NCI-H460 (cell line): ENCODE measurements at places on chromosomes 7 and 10.

DNA sequence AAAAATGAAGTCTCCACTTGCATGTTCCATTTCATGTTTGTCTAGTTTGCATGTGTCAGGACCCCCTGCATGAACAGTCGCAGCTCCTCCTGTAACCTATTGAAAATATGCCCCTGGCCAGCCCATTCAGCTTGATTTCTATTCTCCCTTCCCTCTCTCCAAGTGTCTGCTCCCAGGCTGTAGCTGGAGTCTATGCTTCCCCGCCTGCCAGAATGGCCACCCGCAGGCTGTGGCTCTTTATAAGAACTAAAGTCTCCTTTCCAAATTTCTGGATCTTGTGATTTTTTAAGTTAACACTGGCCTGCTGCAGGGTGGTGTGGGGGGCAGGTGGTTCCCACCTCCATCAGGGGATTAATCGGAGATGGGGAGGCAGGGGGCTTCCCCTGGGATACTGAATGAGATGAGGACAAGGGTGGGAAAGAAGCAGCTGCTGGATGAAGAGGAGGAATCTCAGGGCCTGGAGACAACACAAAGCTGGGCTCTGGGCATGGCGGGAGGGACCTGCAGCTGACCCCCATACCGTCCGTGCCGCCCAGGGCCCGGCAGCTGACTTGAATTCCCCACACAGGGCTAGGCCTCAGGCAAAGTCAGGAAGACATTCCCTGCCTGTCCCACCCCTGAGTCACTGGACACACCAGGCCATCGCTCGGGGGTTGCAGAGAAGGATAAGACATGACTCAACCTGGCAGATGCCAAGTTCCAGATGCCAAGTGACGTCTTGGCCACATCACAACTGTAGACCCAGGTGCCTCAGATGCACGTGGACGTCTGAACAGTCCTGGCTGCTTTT is 399.5 kb upstream of the FOXK1 start:
- DNase-seq = peak; percentile 3

GRCh38 chr10:49242604-49243003 is 54.4 kb upstream of the TMEM273 start:
- DNase-seq = no peak

- DNase-seq = no peak
Measured at GRCh38 chr7:30511973-30512662, 7.5 kb upstream of the GGCT start.

DNA sequence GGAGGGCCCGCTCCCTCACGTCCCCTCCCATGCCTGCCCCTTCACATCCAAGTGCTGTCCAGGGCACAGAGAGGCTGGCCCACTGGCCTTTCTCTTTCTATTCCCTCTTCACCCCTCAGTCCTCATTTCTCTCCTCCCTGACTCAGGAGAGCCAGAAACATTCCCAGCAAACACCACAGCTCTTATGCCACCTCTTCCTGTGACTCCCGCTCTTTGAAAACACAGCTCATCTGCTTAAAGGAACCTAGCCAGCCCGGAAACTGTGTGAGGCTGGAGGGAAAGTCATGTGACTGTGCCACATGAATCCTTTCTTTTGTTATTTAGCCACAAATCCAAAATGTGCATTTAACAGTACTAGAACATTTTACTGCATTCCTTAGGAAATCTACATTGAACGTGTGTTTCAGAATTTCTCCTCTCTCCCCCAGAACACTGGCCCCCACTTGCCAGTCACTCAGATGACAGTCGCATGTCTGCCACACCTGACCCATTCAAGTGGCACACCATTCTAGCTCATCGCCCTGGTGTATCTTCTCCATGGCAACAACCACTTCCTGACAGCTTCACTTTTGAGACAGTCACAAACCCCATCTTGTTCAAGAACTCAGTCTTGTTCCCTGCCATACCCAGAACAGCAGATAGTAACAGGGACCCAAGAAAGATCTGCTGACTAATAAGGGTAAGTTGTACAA is 42.8 kb downstream of the GRB10 start:
- no peak for DNase-seq

DNA sequence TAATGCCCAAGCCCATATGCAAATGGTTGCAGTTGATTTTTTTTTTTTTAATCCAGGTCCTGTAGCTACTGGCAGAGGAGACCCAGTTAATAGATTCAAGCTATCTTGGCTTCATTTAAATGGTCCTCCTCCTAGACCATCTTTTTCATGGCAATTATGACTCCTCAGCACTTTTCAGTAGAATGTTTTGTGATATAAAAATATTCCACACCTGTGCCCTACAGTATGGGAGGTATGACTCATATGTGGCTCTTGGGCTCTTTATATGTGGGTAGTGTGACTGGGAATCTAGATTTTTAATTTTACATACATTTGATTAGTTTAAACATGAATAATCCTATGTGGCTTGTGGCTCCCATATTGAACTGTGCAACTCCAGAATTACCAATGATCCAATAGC is 80.1 kb downstream of the ITGB1 start:
- no peak for DNase-seq

GRCh38 chr7:70237256-70237655 is 639.0 kb downstream of the AUTS2 start:
- DNase-seq = no peak

DNA sequence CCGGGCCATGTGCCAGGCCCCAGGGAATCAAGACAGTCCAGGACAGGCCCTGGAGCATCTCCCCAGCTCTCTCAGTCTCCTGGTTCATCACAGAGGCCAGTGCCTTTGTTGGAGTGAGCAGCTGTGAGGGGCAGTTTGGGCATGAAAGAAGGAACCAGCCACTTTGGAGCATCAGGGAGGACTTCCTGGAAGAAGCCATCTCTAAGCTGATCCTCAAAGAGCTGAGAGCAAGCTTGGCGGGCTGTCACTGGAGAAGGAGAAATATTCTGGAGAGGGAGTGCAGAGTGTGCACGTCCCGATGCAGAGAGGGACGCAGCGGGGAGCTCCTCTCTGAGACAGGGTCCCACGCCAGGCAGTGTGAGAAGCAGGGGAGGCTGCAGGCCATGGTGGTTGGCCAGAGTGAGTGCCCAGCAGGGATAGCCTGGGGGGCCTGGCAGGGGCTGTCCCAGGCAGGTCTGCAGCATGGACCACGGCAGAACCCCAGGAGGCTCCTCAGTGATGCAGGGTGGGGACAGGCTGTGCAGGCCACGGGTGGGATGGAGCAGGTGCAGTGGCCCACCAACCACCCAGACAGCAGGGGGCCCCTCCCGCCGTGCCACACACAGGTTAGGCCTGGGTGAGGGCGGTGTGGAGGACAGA is 34.7 kb downstream of the PWWP2B start:
- DNase-seq = no peak

DNA sequence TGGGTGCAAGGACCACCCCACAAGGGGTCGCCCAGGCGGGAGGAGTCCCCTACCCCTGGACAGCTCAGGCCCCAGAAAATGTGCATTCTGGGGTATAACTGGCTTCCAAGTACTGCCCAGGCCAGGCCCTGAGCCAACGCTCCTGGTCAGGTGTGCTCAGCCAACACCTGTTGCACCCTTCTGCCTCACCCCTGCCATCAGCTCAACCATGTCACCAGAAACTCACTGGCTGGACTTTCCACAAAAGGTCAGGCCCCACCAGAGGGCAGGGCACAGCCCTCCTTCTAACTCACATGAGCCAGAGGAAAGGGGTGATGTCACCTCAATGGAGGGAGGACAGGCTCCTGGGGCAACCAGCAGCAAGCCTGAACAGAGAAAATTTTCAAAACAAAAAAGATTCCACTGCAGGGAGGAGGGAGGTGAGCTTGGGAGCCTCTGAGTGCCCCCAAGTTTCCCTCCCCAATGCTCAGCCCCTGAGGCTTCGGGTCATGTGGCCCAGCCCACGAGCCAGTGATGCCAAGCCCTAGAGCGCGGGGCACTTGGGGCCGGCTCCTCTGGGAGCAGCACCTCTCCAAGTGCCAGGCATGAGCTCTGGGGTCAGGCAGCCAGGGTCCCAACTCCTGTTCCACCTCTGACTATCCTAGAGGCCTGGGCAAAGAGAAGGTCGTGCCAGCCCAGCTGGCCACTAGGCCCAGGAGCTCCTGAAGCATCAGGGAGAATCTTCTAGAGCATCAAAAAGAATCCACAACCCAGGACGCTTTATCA is 2.2 kb downstream of the OGDHL start:
- DNase-seq = no peak

DNA sequence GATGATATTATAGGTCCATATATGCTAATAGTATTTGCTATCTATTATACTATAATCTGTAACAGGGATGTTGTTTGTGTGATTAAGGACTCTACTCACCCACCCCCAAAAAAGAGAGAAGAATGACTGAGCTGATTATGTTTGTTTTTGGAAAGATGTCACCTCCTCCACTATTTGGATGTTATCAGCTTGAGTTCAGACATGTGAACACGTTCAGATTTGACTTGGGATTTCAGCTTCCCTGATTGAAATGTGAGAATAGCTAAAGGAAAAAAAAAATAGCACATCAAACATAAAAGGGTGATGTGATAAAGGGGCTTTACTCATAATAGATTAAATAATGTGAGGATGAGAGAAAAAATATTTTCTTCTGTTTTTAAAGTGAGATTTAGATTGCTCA is 81.2 kb downstream of the VTI1A start:
- DNase-seq = no peak

- no peak for DNase-seq
Measured at GRCh38 chr10:30793093-30793492, 163.5 kb upstream of the LYZL2 start.

DNA sequence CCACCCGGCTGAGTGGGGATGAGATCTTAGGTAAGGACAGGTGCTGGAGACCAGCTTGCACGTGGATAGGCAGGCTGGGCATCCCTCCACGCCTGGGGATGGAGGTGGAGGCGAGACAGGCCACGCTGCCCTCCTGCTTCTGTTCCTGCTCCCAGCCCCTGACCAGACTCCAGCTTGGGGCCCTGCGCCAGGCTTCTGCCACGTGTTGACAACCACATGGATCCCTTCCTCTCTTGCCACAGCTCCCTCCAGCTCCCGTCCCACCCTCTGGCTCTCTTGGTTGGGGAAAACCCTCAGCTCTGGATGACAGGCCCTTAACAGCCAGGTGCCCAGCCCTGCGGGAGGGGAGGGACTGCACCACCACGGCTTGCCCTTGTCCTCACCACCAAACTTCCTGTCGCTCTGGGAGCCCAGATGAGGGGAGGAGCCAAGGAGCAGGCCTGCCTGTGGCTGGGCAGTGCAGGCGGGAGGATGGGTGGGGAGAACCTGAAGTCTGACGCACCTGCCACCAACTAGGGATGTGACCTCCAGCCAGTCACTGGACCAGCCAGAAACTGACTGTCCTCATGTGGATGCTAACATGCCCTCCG is 36.0 kb downstream of the KCNH2 start:
- no peak for DNase-seq

DNA sequence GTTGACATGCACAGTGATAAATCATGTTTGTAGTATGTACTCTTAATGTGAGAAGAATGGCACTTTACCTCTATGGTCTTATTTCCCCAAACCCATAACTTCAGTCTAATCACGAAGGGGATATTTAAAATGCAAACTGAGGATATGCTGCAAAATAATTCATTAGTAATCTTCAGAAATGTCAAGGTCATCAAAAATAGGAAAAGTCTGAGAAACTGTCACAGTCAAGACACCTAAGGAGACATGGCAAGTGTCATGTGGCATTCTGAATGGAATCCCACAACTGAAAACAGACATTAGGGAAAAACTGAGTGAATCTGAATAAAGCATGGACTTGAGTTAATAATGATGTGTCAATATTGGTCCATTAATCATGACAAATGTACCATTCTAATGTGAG is 605.5 kb upstream of the ANKRD30A start:
- DNase-seq = no peak

DNA sequence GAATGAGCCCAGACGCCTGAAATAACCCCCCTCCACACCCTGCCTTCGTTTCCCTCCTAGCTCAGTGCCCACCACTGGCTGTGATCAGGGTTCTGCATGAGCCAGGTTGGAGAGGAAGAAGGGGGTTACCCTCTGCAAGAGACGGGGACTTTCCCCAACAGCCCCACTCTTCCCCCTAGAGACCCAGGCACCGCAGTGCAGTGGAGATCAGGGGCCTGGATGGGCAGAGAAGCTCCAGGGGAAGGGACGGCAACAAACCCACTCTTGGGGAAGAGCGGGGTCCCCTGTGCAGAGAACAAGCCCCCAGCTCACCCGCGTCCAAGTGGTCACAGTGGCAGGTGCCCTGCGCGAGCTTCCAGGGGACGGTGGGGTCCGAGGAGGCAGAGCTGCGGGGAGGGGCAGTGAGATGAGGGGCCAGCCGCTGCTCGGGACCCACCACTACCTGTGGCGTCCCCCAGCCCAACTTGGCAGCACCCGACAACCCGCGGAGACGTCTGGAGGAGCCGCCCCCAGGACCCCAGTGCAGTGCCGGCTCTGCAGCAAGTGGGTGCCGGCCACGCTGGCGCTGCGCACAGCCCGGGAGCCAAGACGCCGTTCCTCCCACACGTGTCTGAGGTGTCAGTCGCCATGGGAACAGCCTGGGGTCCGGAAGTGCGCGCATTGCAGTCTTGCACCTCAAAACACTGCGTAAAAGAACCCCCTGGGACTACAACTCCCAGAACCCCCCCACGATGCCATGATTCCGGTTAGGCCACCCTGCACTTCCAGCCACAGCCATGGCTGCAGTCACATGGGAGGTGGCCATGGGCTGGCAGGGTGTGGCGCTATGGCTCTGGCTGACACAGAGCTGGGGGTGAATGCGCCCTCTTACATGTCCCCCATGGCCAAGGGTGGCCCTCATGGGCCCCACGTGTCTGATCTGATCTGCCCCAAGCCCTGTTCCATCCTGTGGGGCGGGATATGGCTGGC is 45.8 kb upstream of the WIPI2 start:
- no peak for DNase-seq

- peak; percentile 67 for DNase-seq
Measured at GRCh38 chr7:106947244-106947728, 82.2 kb downstream of the PIK3CG start.

DNA sequence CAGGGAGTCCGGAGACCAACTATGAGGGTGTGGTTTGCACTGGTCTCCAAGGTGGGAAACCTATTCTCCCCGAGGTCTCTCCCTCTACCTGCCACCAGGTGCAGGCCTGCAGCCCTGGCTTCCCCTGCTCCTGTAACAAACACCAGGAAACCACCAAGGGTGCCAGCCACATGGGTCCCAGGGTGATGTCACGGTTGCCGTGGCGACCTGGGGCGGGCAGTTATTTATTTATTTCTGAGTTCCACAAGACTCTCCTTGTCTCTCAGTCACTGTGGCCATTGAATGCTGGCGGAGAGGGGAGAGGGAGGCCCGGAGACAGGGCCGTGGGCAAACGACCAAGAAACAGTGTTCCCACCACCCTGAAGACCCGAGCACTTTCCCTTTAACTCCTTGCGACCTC is 27.0 kb downstream of the MMD2 start:
- DNase-seq = no peak
